ENCODE measurements at places on chromosomes 13 and 19.

DNA sequence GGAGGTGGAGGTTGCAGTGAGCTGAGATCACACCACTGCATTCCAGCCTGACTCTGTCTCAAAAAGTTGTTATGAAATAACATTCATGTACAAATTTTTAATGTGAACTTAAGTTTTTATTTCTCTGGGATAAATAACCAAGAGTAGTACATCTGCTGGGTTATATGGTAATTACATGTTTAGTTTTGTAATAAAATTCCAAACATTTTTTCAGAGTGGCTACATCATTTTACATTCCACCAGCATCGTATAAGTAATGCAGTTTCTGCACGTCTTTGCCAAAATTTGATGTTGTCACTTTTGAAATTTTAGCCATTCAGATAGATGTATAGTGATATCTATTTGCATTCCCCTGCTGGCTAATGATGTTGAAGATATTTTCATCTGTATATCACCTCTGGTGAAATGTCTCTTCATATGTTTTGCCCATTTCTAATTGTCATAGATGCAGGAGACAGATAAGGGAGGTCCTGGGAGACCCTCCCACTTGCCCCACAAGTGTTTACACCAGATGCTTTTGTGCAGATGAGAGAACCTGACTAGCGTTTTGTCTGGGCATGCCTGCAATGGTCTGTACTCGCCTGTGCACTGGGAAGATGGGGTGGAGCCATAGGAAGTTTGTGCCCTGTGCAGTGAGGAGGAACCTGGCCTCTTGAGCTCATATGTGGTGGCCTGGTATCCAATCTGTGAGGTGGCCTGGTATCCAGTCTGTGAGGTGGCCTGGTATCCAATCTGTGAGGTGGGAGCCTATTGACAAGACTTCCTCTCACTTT, 12.7 kb upstream of the KBTBD6 start:
- no peak for DNase-seq

DNA sequence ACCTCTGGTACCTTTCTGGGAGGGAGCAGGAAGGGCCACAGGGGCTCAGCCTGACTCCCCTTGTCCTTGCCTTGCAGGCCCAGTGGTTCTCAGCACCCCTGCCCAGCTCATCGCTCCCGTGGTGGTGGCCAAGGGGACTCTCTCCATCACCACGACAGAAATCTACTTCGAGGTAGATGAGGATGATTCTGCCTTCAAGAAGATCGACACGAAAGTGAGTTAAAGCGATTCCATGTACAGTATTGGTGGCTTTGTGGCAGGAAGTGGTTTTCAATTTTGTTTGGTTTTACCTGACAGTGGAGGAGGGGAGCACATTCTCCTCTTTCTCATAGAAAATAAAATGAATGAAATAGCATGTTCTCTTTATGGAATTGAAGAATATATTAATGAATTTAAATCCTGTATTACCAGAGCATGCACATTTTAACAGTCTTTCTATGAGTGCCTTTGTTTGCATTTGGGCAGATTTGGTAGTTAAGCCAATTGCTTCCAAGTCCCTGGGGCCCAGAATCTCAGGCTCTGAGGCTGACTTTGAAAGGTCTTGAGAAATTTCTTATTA, 4.1 kb downstream of the MAB21L1 start:
- DNase-seq, result no peak

- DNase-seq, result no peak
Measured at GRCh38 chr19:31560086-31561060, 211.1 kb upstream of the TSHZ3 start.

- peak; percentile 11 for DNase-seq
Measured at GRCh38 chr13:113771709-113772331, 12.8 kb downstream of the TMEM255B start.

- DNase-seq, result no peak
Measured at GRCh38 chr19:38706792-38707511, 37.3 kb downstream of the CAPN12 start.

DNA sequence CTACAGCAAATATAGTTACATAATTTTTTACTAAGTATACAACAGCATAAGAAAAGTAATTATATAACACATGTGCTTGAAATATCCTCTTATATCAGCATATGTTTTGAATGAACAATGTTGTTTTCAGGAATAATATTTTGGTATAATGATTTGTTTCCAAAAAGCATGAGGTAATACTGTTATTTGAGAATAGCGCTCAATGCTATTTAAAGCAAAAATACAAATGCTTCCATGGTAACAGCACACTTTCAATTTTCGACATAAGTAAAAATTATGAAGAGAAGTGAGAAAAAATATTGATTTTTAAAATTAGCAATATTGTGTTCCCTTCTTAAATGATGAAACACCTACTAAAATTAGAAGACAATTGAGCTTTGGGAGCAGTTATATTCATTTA, 715.9 kb upstream of the ATXN8OS start:
- DNase-seq, result no peak

DNA sequence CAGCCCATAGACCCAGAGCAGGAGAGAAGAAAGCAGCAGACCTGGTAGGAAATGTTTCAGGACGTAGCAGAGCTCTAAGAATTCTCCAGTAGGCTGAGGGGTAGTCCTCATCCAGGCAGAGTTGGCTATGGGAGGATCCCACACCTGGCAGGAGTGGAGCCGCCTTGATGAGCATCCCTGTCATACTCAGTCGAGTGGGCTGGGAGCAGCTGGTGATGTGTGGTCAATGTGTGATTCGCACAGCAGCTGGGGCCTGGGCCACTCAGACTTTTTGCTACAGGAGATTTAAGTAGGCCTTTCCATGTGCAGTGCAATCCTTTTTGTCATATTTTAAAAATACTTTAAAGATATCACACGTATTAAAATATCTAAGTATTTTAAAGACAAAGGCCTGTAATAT, 56.6 kb downstream of the MYO16 start:
- DNase-seq, result no peak

GRCh38 chr13:40552895-40553294, 113.5 kb downstream of the FOXO1 start:
- no peak for DNase-seq

DNA sequence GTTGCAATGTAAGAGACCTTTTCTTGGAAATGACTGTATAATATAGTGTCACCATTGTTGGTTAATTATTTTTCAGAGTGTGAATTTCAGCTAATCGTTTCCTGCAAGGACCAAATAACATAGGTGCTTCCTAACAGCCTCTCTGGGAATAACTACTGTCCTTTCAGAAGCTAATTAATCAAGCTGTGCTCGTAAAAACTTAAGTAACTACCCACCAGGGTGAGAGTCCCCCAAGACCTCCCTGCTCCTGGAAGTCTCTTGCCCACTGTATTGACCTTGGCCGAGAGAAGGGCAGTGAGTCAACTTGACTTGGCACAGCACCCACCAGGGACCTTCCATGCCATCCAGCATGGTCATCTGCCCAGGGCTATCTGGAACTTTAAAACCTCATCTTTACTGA, 50.3 kb downstream of the UQCRFS1 start:
- no peak for DNase-seq

DNA sequence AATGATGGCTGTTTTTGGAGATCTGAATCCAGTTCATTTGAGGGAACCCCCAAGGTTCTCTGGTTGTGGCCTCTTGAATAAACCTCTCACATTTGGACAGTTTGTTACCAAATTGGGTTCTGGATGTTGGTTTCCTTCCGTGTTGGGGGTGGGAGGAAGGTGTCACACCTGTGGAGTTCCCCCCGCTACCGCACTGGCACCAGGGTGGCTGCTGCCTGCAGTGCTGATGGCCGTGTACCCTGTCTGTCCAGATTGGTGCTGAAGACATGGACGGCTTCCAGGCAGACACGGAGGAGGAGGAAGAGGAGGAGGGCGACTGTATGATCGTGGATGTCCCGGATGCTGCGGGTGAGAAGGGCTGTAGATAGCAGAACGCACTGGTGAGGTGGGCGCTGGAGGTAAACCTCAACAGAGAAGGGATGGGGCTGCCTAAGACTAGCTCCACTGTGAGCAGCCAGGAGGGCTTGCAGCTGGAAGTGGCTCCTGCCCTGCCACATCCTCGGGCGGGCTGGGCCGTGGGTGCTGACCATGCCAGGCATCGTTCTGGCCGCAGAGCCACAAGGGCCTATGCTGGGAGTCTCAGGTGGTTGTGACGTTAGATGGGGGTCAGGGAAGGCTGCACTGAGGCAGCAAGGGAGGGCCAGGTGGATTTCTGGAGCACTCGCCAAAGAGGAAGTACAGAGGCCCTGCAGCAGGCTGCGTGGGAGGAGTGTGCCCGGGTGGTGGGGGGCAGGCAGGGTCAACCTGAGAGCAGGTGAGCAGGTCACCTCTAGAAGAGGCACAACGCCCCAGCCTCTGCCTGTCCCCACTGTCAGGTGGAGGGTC, 15.4 kb downstream of the UBXN6 start:
- no peak for DNase-seq

DNA sequence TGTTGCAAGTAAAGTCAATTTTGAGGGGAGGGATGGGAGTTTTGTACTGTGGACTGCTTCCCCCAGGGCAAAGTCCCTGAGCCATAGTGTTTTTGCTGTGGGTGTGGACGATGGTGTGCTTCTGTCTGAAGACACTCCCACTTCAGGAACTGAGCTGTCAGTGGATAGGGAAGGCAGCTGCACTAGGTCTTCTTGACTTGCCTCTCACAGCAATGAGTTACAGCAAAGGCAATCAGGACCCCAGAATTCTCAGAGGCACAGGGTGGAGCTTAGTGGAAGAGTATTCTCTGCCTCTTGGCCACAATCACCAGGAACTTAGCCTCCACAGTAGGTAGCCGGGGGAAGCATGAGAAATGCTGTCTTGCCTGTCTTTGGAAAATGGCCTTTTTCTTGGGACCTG, 1416.6 kb upstream of the MIR17HG start:
- no peak for DNase-seq

DNA sequence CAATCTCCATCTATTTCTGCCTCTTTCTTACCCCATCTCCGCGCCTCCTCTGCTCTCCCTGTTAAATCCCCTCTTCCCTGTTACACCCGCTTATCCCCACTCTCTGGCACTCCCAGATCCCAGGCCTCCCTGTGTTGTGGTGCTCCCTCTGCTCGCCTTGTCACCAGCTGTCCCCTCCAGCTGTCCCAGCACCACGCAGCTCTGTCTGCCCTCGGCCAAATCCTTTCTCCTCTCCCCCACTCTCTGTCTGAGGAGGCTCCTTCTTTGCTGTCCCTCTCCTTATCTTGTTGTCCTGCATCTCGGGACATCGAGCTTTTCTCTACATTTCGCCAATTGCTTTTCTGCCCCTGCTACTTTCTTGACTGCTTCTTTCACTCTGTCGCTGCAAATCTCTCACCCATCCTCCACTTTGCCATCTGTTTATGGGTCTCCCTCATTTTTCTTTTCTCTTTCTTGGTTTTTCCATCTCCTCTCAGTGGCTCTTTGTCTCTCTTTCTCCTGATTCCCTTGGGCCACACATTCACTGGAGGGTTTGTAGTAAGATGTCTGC, 941 bp downstream of the ZNF160 start:
- no peak for DNase-seq
